ENCODE measurements at places on chromosomes 12 and 14.

GRCh38 chr14:68268719-68269118 is 449.1 kb downstream of the RAD51B start:
- DNase-seq: no peak

GRCh38 chr14:101520621-101521472 is 40.4 kb upstream of the DIO3 start:
- DNase-seq: peak; percentile 38

- no peak for DNase-seq
Measured at GRCh38 chr12:107525719-107526554, 159.7 kb upstream of the PWP1 start.

DNA sequence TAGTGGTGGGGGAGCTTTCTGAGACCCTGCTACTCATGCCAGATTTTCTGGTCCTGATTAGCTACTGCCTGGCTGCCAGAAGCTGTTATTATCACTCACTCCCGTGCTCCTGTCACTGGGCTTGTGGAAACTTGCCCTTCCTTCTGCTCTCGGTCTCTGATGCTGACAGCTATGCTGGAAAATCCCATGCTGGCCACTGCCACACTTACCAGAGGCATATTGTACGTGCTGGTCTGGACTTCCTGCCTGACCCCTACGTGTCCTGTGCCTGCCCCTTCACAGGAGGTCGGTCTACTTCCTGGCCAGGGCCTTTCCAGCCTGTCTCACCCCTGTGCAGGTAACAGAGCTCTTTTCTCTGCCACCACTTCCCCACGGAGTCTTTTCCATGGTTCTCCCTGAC is 149.4 kb upstream of the PLEKHG7 start:
- DNase-seq: no peak

DNA sequence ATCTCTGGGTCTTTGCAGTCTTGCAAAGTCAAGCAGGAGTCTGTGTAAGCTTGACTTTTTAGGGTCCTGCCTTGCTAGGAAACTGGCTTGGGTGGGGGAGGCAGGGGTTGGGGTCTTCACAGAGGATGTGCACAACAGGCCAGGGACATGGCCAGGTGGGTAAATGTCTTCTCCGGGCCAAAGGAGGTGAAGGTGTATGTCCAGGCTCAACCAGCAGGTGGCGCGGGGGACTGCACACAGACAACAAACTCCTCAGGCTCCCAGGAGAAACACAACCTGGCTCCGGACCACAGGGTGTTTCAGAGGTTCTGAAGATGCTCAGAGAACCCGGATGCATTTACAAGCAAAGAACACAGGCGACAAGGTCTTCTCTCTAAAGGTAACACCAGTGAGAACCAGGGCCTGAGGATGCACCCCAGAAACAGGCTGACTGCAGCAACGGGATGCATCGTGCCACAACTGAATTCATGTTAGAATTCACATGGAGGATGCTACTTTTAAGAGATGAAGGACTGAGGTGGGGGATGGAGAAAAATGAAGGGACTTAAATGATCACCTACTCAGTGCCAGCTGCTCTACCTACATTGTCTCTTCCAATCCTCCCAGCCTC is 56.0 kb downstream of the PLEKHG3 start:
- no peak for DNase-seq

- no peak for DNase-seq
Measured at GRCh38 chr14:51336734-51337133, 96.7 kb downstream of the TMX1 start.

- DNase-seq: no peak
Measured at GRCh38 chr12:77745624-77746023, 85.1 kb upstream of the NAV3 start.

DNA sequence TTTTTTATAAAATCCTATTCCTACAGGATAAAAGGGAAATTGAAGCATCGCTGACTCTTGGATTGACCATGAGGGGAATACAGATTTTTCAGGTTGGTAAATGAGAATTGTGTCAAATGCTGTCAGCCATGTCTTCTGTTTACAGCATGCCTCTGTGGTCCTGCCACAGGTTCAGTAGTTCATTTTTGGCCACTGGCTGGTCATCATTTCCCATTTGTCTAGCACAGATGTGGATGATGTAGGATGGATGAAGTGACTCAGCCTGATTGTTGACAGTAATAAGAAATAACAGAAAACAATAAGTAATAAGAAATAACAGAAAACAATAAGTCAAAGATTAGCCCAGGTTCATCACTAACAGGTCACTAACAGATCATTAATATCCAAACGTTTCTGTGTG is 59.8 kb downstream of the FRMD6 start:
- DNase-seq: no peak

DNA sequence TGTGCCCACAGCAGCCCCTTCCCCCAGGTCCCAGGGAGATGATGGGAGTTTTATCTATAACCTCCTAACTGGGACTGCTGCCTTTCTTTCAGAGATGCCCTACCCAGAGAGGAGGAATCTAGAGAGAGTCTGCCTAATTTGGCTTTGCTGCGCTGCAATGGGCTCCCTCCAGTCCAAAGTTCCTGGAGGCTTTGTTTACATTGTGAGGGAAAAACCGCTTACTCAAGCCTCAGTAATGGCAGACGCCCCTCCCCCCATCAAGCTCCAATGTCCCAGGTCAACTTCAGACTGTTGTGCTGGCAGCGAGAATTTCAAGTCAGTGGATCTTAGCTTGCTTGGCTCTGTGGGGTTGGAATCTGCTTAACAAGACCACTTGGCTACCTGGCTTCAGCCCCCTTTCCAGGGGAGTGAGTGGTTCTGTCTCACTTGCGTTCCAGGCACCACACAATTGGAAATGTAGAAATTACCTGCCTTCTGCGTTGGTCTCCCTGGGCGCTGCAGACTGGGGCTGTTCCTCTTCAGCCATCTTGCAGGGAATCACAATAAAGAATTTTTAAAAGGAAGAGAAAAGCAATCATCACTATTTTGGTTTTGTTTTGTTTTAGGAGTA is 262.5 kb downstream of the FOXG1 start:
- DNase-seq: no peak

- no peak for DNase-seq
Measured at GRCh38 chr14:22856428-22856827, 15.1 kb upstream of the LRP10 start.

DNA sequence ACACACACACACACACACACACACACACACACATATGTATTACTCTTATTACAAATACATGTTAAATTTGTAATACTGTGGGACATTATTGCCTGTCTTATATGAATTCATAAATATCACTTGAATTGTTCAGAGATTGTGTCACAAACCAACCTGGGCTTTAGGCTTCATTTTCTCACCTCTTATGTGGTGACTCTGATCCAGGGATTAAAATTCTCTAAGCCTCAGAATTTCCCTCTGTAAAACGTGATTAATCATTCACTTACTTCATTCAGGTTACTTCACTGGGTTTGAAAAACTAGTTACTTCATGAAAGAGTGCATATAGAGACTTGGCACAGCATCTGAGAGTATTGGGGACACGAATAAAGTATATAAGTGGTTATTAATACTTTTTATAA is 240.3 kb upstream of the PDZRN4 start:
- DNase-seq: no peak

- no peak for DNase-seq
Measured at GRCh38 chr12:42729535-42729900, 140.0 kb upstream of the PRICKLE1 start.

GRCh38 chr14:54501480-54501879 is 8.2 kb upstream of the CGRRF1 start:
- no peak for DNase-seq

- DNase-seq: no peak
Measured at GRCh38 chr12:1805441-1806081, 14.8 kb upstream of the LRTM2 start.

DNA sequence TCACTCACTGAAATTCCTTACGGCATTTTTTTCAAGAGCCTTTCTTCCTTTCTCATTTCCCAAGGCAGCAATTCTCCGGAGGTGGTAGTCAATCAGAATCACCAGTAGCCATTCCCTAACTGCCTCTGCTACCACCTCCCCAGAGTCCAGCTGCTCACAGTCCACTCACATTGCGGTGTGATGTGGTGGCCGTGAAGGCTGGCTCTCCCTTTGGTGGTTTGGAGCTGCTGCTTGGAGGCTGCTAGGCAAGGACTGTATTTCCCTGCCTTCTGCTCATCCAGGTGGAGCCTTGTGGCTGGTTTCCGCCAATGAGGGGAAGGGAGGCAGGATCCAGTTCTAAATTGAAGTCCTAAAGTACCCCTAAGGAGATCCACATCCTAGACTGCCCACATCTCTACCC is 222.0 kb downstream of the ANO2 start:
- no peak for DNase-seq

DNA sequence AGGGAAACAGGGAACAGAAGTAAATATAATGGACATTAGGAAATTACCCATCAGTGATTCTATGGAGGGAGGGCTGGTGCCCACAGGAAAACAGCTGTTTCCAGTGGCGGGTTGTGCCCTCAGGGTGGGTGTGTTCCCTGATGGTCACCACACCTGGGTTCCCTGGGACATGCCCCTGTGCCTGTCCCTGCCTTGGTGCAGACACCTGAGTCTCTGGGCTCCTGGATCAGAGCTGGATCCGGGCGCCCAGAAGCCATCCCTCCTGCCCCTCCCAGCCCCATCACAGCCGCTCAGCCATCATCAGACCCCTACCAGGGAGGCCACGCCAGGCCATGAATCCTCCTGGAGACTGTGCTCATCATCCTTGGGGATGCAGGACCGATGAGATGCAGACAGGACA is 307.2 kb upstream of the SFSWAP start:
- DNase-seq: no peak

DNA sequence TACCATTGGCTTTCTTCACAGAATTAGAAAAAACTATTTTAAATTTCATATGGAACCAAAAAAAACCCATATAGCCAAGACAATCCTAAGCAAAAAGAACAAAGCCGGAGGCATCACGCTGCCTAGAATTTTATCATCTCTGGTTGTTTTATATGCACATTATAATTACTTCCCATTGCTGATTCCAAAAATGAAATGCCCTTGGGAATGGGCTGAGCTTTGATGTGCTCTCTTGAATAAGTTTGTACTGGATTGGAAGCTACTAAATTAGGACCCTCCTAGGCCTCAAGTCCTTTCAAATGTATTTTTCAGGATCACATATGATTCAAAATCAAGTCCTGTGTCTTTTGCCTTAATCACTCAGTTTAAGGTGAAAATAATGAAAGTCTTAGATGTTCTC is 58.9 kb upstream of the DUSP6 start:
- no peak for DNase-seq

- no peak for DNase-seq
Measured at GRCh38 chr12:121088195-121088585, 44.5 kb upstream of the P2RX7 start.

DNA sequence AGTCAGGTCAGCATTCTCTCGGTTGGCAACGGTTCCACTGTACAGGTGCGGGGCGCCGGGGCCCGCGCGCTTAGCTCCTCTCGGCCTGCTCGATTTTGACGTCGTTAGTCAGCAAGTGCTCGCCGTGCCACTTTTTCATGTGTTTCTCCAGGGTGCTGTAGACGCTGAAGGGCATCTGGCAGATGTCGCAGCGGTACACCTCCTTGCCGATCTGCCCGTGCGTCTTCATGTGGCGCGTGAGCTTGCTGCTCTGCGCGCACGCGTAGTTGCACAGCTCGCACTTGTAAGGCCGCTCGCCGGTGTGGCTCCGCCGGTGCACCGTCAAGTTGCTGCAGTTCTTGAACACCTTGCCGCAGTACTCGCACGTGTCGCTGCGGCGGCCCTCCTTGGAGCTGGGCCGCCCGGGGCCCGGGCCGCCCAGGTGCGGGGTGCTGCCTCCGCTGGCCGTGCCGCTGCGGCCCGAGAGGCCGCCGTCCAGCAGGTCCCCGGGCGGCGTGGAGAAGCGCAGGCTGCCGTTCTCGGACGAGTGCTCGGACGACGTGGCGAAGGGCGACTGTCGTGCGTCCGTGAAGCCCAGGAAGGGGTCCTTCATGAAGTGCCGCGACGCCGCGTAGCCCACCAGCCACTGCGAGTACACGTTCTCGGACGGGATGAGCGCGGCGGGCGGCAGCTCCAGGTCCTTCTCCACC is 97.8 kb downstream of the BCL11B start:
- DNase-seq: no peak

DNA sequence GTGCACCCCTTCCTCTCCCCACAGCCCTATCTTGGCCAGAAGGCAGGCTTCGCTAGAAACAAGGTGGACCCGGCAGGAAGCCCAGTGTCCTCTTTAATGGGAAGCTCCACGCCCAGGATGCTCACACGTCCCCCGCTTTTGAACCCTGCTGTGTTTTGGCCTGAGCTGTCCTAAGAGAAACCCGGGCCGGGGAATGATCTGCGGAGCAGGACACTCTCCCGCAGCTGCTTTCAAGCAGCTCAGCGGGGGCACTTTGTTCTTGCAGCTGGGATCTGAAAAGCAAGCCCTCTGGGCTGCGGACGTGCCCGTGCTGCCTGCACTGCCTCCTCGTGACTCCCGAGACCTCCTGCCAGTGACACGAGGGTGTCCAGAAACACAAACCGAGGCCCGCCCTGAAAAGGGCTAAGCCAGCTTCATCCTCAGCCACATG is 30.0 kb downstream of the SCARB1 start:
- no peak for DNase-seq

DNA sequence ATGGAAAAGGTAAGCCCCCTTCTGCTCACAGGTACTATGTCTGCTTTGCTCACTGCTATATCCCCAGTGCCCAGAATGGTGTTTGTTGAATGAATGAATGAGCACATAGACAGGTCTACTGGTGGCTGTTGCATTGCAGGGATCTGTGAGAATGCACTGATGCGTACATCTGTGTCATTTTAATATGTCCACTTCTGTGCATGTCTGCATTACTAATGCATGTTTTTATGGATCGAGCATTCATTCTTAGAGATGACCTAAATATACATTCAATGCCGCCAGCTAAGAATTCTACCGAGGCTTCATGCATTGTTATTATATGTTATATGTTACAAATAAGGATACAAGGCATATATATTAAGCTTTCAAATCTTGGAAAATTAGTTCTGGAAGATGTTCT is 73.8 kb downstream of the SPRING1 start:
- DNase-seq: no peak

DNA sequence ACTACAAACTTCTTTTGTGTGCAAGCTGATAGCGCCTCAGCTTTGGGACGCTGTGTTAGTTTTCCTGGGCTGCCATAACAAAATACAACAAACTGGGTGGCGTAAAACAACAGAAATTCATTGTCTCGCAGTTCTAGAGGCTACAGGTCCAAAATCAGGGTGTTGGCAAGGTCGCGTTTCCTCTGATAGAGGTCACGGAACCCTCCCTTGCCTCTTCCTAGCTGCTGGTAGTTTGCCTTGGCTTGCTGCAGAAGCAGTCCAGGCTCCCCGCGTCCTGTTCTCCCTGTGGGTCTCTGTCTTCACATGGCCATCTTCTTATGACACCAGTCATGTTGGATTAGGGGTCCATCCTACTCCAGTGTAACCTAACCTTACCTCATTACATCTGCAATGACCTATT is 32.8 kb upstream of the PTGR2 start:
- no peak for DNase-seq

DNA sequence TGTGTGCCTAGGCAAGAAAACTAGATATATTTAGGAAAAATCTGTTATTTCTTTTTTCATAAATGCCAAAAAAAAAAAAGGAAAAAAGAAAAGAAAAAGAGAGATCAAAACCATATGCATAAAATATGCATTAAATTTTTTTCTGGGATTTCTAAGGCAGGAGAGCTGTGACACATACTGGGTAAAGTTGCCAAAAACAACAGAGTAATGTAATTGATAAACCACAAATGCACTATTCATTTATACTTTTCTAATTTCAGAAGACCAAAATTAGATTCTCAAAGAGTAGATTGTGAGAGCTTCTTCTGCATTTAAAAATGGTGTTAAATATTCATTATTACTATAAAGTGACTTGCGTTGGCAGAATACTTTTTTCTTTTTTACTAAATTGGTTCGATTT is 673.8 kb upstream of the MGAT4C start:
- DNase-seq: no peak
